ENCODE measurements at places on chromosomes 12 and 14.

GRCh38 chr14:42869681-42870080, 1263.0 kb downstream of the LRFN5 start:
- no peak for DNase-seq

GRCh38 chr12:97573901-97574300, 111.3 kb downstream of the RMST start:
- DNase-seq, result no peak

- DNase-seq, result no peak
Observed at GRCh38 chr12:25629341-25629740, 76.3 kb upstream of the LMNTD1 start.

DNA sequence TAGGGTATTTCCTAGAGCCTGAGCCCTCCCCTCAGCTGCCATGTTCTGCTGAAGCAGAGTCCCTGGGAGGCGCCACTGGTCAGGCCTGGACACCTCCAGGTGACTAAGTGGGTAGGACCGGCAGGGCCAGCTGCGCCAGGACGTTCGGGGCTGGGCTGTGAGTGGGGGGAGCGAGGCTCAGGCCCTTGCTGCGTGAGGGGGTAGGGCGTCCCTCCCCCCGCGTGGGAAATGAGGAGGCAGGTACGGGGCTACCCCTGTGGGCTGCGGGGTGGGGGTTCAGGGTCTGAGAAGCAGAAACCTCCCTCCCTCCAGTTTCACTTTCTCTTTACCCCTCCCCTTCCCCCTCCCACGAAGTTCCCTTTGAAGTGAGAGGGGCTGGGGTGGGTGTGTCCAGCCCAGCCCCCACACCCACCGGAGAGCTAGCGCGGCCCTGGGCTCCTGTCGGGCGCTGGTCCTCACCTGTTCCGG, 22.1 kb upstream of the KIF26A start:
- no peak for DNase-seq

- no peak for DNase-seq
Observed at GRCh38 chr12:47881826-47882427, 22.9 kb downstream of the VDR start.

- DNase-seq, result no peak
Observed at GRCh38 chr12:12202747-12203146, 64.1 kb downstream of the LRP6 start.

DNA sequence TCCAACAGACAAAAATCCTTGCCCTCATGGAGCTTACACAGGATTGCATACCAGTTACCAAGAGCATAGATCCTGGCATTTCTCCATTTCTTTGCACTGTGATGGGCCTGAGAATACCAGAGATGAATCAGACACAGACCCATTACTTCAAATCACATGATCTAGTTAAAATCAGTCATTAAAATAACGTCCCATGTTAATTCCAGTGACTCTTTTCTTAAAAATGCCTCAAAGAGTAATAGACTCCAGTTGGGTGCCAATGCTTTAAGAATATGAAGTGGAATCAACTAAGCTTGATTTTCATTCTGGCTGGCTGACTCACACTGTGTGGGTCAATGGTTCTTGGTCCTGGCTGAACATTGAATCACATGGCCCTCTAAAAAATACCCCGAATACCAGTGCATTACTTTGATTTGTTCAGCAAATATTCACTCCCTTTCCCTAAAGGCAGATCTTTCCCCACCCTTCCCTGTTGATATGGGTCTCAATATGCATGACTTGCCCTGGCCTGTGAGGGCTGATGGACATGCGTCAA, 11.0 kb downstream of the ASB2 start:
- DNase-seq, result no peak

DNA sequence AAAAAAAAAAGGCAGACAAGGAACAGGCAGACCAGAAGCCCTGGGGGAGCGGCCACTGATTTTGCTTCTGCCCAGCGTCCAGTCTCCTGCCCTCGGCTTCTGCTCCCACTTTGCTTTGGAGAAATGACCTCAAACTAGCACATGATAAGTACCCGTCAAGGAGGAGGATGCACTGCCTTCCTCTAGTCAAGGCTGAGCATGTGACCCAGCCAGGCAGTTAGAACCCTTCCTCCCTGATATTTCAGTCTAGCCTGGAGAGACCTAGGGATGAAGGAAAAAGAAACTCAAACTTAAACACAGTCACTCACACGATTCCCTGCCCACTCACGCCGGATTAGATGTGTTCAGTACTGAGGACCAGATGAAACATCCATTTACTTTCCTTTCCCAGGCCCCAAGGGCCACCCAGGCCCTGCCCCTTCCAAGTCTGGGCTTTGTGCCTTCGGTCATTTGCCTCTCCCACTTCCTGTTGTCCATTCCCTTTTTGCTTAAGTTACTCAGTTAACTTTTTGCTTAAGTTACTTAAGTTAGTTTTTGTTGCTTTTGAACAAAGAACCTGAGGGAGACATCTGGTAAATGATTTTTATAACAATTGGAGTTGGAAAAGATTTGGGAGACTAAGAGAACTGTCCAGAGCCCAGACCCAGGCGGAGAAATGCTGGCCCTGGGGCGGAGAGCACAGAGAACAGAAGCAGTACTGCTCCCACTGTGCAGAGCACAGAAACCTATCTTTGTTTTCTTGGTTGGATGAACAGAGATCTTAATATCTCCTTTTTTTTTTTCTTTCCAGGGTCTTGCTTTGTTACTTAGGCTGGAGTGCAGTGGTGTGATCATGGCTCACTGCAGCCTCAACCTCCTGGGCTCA, 23.0 kb upstream of the TTC7B start:
- no peak for DNase-seq

DNA sequence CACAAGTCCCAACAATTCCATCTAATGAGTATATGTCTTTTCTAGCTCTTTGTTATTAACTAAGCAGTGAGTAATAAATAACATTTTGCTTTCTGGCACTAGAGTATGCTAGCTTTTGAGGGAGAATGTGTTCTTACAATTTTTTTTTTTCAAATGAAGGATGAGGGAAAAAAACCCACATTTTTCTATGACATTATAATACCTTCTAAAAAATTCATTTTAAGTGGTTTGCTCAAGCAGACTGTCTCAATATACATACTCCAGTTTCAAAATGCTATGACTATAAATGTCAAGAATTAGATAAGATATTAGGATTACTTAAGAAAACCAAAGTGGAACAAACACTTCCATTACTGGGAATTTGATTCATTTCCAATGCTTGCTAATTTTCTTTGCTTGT, 394.6 kb downstream of the C12orf75 start:
- no peak for DNase-seq

DNA sequence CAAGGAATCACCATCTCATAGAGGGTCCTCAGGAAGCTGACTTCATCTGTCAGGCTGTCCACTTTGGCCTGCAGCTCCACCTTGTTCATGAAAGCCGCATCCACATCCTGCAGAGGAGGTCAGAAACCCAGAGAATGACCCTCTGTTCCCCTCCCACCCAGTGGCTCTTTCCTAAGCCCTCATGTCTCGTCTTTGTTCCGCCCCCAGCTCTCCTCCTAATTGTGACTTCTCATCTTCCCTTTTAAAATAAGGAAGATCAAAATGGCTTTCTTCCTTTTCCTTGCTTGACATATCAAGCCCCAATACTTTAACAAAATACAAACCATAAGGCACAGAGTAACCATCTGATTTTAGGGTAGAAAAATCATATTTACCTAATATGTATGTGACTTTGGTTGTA, 4.4 kb downstream of the KRT76 start:
- DNase-seq, result no peak

GRCh38 chr14:65281991-65282895, 130.3 kb upstream of the FUT8 start:
- DNase-seq, result no peak

- DNase-seq, result no peak
Observed at GRCh38 chr14:64400829-64401459, 12.8 kb downstream of the MTHFD1 start.

- no peak for DNase-seq
Observed at GRCh38 chr12:131218026-131218922, 264.6 kb downstream of the ADGRD1 start.

DNA sequence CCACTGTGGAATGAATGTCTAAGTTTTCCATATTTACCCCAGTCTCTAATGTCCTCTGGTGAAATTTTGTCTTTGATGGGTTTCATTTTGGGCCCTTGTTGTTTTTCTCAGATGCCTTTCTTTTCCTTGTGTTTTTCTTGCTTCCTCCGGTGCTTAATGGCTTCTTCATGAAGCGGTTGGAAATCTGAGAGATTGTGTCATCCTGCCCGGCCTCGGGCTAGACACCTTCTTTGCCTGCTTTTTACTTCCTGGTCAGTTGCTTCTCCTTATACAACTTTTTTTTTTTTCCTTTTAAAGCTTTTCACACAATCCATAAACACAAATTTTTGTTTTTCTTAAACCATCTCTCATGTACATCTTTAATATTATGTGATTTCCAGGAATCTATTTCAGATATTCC, 7.1 kb downstream of the ETV6 start:
- DNase-seq, result no peak

DNA sequence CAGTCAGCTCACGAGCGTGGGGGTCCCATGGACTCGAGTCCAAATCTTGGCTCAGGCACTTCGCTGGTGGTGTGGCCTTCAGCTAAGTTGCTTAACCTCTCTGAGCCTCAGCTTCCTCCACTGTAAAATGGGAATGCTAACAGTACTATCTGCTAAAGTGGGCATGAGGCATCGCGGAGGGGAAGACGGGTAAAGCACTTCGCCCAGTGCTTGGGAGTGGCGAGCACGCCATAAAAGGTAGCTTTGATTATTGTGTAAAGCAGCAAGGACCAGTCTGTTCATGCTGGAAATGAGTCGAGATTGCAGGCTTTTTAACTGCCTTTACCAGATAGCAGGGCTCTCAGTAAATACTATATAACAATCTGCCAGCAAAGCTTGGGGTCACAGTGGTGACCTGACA, 24.5 kb downstream of the HRK start:
- DNase-seq, result no peak

- no peak for DNase-seq
Observed at GRCh38 chr14:51554953-51555352, 96.8 kb upstream of the FRMD6 start.

DNA sequence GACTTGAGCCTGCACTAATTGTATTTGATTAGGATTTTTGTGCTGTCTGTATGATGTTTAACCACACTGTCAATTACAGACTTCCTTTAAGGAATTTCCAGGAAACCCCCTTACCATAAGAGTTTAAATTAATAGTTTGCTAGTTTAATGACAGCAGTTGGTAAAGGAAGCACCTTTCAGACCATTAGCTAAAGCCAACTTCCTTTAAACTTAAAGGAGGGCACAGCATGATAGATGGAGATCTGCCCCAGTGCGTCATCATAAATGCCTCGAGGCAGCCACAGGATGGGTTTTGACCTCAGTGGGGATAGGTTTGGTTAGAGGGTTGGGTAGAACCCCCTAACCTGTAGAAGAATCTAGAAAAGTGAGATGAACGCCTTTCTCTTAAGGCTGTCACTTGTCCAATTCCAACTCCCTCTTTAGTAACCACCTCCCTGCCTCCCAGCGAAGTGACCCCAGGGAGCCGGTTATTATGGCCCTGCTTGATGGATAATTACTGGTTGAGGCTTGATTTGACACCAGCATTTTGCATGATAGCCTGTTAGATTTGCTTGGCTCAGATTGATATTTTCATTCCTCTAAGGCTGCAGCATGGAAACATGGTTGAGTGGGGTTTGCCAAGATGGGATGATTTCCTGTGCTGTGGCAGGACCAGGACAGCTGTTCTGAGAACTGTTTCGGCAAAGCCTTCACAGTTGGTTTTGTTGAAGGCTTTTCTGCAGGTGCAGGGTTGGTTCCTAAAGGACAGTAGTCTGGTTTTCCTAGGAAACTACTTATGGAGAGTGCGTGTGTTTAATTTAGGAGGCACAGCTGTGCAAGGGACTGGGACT, 62.7 kb downstream of the CHST11 start:
- no peak for DNase-seq

GRCh38 chr12:39611818-39612217, 7.8 kb downstream of the ABCD2 start:
- DNase-seq, result no peak

GRCh38 chr12:46271863-46272262, 3.0 kb upstream of the SLC38A1 start:
- DNase-seq, result no peak

- DNase-seq, result no peak
Observed at GRCh38 chr14:36818794-36819384, 157.2 kb downstream of the PAX9 start.

DNA sequence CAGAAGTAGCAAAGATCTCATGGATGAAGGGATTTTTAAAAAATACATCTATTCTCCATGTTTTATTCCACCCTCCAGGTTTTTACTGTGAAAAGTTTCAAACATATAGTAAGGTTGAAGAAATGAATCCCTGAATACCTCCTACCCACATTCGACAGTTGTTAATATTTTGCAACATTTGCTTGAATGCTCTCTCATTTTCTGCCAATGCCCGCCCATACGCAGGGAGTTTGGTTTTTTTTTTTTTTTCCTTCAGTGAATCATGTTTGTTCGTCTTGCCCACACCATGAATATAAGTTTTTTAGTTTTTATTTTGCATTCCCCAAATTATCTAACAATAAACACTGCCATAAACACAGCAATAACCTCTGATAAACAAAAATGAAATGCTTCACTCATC, 82.9 kb downstream of the MAP1LC3B2 start:
- no peak for DNase-seq

GRCh38 chr12:96327889-96328288, 72.3 kb downstream of the CDK17 start:
- DNase-seq, result no peak

DNA sequence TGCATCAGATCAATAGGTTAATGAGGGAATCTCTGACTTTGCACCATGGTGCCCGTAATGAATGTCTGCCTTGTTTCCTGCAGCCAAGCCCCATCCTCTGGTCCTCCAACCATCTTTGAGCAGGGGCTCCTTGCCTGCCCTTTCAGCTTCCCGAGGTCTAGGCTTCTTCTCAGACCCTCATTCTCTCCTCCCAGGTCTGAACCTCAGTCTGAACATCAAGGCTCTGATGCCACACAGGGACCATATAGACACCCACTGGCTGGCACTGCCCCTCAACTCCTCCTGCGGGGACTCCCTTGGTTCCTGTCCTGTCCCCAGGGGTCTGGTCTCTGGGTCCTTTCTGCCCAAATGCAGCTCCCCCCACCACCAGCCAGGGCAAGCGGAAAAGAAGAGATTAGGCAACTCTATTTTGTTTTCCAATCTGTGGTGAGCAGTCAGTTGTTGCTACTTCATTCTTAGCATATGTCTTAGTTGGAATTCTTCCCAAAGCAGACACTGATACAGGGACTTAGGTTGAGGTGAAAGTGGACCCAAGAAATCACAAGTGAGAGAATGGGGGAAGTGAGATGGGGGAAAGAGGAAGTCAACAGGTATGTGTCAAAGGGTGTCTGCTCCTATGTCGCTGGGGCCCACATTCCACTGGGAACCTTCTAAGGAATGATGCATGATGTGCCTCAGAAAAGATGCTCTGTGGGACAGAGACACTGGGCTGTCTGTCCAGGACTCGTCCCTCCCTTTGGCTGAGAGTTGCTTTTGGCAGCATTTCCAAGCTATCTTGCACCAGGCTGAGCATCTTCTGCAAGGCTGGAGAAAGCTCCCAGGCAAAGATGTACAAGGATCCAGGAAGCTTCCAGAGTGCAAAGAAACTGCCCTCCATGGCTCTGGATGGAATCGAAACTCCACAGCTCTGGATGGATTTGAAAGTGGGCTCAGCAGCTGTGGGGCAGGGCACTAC, 1096.5 kb upstream of the TMEM132C start:
- DNase-seq, result no peak

- DNase-seq, result no peak
Observed at GRCh38 chr12:122871851-122872780, 23.8 kb downstream of the VPS37B start.

- no peak for DNase-seq
Observed at GRCh38 chr12:55188974-55189556, 31.8 kb upstream of the OR10A7 start.
